ENCODE measurements at places on chromosomes 4 and X.

DNA sequence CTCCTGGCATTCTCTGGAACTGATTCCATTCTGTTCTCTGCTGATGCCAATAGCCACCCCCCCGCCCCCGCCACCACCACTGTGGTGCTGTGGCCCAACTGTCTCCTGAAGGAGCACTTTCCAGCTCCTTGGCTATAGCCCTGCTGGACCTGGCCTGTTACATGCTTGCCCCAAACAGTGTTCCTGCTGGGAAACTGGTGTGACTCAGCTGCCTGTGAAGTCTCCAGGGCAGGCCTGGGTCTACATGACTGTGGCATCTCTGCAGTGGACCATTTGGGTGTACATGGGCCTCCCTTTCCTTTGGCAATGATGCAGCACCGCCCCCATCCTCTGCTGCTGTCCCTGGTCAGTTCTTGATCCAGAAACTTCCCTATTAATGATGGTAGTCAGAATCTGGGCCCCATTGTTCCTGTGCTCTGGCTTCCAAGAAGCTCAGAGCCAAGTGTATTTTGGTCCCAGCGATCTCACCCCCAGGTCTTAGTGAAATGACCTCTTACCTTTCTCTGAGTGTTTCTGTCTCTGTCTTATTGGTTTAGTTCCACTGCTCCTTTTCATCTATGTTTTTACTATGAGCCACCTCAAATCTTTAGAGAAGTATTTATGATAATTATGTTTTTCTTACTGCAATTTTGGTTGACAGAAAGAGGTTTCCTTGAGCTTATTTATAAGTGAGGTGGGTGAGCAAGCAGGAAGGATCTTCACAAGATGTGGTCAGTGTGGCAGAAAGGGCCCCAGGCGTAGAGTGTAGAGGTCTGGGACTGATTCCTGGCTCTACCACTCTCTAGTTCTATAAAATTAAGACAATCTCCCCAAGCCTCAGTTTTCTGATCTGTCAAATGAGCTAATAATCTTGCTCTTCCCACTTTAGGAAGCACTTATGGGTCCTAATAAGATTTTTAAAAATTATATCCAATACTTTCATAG, 210.7 kb upstream of the EOLA2 start:
- DNase-seq = no peak

DNA sequence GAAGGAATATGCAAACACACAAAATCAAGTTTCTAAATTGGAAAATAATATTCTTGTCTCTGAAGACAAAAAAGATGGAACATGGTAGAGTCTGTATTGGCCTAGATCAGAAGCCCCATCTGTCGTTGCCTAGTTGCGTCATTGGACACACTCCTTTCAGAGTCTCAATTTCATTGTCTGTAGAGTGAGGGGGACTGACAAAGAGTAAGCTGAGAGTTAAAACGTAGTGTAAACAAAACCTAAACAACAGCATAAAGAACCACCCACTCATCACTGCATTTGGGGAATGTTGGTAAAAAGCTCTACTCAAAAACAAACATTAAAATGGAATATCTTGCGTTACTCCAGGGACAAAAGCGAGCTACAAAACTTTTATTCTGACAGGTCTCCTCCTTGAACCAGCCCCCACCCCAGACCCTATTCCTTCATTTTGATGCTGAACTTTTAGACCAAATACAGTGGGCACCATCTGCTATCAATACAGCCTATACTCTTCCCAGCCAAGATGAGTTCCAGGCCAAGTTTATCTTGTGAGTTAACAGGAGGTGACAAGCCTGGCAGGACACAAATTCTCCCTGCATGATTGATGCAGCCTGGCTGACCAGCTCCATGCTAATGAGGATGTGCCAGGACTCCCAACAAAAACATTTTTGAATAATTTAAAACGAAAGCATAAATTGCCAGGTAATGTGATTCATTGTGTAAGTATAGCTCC, 125.2 kb downstream of the COL25A1 start:
- DNase-seq = no peak

DNA sequence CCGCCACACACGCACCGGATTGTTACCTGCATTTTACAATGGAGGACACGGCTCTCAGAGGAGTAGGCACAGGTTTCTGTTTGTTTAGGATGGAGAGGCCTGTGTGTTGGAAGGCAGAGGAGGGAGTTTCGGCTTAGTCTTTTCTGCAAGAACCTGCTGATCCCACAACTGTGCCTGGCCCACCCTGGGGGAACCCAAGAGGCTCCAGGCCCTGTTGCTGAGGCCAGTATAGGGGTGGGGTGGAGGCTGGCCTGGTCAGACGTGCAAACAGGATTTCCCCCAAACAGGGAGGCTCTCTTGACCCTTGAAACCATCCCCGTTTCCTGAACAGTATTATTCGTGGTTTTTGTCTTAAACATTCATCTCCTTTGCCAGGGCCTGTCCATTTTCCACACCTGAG, 772 bp upstream of the SLC49A3 start:
- no peak for DNase-seq

DNA sequence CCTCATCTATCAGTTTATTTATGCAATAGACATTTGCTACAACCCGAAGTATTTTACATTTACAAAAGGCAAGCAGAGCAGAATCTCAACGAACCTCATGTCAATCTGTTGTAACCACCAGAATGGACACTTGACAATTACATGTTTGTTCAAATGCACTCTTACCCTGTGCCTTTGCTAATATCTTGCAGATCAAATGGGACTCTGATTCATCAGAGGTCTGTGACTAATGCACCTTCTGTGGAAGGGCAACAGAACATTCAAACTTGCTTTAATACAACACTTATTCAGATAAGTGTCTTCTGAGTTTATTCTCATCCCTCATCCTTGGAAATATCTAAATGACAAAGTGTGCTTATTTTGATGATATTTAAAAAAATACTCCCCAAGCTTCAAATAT, 644.7 kb upstream of the PCDH10 start:
- DNase-seq = no peak

DNA sequence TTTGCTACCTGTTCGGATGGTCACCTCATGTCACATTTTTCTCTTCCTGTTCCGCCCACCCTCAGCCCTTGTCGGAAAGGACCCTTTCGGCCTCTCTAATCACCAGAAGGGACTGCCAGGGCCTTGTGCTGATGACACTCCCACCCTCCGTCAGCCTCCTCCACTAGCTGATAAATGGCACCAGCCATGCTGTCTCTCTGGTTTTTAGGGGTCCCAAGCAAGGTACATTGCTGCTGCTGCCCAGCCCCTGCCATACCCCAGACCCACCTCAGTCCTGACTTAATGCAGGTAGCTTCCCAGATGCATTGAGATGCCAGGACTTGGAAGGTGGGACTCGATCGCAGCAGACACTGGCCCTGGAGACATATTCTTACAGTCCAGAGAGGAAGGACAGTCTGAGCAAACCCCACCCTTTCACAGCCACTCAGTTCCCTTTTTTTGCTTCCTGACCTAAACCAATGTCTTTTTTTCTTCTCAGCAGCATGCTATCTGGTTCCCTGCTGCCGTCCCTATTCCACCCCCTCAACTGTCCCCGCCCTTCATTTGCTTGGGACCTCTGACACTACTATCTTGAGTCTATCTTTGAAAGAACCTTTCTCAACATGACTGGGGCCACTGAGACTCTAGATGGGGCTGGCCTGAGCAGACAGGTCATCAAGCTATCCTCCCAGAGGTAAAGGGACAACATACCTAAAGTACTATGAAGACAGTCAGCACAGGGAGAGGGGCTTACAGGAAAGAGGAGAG, at the start of gene BTK:
BTK (minus strand) TSS at position 397 of the 747 bp plus-strand sequence. CDS start 10,907 bp downstream, outside the sequence.
- no peak for DNase-seq

DNA sequence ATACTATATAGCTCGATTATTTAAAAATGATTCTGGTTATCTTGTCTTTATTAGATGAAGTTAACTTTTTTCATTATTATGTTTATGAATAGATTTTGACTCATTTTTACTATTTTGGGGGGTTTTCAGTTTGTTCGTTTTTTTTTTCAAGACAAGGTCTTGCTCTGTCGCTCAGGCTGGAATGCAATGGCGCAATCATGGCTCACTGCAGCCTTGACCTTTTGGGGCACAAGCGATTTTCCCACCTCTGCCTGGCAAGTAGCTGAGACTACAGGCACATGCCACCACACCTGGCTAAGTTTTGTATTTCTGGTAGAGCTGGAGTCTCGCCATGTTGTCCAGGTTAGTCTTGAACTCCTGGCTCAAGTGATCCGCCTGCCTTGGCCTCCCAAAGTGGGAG, 24.9 kb upstream of the FOXR2 start:
- no peak for DNase-seq

DNA sequence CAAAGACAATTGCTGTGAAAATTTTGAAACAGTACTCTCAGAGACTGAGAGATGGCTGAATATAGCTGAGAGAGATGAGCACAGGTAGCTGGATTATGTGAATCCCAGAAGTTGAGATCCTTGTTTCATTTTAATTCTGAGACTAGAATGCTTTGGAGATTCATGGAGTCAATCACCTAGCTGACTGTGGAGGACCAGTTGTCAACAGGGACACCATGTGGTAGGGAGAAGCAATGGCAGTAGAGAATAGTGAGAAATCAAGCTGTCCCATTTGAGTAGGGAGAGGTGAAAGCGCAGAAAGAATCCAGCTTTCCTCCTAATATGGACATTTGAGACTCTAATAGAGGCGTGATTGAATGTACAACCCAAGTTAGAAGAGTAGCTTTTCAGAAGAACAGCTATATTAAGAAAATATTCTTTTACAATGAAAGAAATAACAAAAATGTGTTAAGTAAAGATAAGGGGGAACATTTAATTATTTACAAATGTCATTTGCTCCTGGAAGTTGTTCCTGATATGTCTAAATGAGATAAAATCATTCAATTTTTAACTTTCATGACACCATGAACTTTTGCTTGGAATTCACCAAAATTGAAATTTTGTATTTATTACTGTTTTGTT, 30.3 kb upstream of the GLRB start:
- no peak for DNase-seq

GRCh38 chr4:156771171-156771837, 200.3 kb downstream of the PDGFC start:
- DNase-seq = no peak

GRCh38 chrX:73126240-73126639, 46.9 kb upstream of the PABPC1L2A start:
- no peak for DNase-seq

GRCh38 chr4:150136481-150136880, 58.2 kb downstream of the DCLK2 start:
- no peak for DNase-seq

DNA sequence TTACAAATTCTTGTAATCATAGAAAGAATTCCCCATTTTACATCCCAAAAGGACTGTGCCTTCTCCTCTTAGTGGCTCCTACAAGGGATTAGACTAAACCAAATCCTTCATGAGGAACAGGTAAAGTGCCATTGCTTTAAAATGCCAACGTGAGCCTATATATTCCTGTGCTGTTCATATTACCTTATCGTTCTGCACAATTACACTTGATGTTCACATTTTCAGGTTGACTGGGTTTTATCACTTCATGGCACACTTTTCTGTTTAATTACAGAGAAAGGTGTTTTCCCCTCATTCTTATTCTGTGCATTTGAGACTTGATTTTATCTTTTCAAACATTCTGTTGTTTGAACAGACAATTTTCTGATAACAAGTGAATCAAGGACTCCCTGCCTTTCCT, 645.6 kb upstream of the FTHL17 start:
- no peak for DNase-seq

DNA sequence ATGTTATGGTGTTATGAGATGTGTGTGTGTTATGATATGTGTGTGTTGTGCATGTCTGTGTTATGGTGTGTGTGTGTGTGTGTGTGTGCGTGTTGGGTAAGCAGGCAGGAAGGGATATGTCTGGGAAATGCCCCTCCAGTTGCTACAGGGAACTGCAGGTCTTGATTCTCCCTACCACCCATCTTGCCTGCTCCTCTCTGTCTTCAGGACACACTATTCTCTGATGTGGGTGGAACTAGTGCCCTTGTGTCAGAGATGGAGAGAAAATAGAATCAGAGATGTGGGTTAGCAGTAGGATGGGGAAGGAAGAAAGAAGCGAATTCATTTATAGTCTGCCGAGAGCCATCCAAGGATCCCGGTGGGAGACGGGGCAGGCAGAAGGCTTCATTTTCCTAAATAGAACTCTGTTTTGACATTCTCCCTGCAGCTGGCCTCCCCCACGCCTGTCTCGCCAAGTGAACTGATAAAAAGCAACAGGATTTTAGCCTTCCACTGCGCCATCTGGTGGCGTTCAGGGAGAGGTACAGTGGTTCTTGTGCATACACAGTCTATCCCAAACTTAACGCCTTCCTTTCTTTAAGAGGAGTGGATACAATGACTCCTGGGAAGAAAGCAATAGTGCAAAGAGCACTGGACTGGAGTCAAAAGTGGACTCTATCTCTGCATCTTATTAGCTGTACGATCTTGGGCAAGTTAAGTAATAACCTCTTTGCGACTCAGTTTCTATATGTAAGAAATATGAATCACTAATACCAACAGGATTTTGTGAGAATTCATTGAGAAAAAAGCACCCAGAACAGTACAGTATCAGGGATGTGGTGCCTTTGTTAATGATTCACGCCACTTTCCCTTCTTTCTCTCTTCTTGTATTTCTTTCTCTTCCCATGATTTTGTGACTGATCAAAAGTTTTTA, 14.1 kb upstream of the MGST2 start:
- DNase-seq = peak; percentile 32

GRCh38 chrX:136126371-136126770, 21.0 kb upstream of the FHL1 start:
- no peak for DNase-seq
